ENCODE measurements at places on chromosomes 12 and 14.
A peak's percentile ranks its signal among the peaks of the same experiment; 100 is the strongest.

GRCh38 chr12:69071091-69071370, 138.1 kb upstream of the CPM start:
- DNase-seq, result no peak

DNA sequence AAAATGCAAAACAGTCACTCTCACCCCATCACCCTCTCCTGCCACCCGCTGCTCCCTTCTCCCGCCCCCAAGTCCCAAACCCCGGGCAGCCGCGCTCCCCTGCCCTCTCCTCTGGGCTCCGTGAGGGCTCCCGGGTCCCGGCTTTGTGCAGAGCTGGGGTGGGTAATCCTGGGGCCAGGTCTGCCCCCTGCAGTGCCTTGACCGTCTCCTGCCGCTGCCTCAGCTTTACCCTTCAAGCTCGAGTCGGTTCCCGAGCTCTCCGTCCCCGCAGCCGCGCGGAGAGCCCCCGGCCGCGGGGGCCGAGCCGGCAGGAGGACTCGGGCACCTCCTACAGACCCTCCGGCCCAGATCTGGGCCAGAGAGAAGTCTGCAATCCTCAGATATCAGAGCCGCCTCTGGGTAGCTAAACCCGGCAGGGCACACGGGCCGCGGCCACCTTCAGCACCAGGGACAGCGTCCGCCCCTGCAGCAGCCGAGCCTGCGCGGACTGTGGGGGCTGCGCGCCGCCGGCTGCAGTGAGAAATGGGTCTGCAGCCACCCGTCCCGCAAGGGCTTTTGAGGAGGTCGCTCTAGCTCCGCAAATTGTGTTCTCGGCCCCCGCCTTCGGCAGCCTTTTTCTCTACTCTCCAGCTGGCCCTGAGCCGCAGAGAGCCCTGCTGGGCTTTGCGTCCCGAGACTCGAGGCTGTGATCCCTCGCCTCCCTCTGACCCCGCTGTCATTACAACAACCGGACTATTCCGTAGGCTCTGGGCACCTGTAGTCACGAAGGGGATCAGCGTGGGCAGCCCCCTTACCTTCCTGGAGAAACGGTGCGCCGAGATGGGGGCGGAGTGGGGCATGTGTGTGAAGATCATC, 1.2 kb downstream of the PRMT8 start:
- peak; percentile 54 for DNase-seq

- DNase-seq, result no peak
These were observed 251.9 kb upstream of the SOX5 start for GRCh38 chr12:24201258-24201970.

DNA sequence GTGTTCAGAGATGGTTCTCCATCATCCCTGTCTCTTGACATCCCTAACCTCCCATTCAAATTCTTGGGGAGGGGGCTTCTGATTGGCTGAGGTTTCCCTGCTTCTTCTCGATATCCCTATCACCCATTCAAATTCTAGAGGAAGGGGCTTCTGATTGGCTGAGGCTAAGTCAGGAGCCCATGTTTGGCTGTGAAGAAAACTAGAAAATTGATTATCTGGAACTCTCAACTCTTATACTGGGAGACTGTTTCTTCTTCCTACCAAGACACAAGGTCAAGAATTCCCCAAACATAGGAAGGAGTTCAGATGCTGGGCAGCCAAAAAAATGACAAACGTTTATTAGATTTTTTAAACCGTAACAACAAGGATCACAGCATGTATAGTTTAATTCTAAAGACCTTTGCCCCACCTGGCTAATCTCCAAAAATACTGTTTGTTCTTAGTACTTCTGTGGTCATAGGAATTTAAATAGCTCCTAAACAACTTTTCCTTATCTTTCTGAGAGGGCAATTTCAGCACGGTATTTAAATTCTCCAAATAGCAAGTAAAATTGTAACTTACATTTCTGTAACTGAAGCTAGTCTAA, 26.4 kb downstream of the SPIC start:
- DNase-seq, result no peak

DNA sequence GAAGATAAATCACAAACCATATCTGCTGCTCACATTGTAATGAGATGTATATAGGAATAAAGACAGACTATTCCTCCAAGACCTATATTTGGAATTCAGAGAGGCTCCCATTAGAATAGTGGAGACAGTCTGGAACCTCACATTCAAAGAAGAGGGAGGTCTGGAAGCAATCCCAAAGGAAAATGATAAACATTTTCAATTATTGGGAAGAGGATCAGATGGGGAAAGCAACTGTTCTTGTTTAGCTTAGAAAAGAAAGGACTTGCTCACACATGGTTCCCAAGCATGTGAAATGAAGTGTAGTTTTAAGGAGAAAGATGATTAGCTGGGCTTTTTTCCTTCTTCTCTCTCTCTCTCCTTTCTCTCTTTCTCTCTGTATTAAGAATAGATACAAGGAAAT, 193.0 kb upstream of the LMNTD1 start:
- no peak for DNase-seq

DNA sequence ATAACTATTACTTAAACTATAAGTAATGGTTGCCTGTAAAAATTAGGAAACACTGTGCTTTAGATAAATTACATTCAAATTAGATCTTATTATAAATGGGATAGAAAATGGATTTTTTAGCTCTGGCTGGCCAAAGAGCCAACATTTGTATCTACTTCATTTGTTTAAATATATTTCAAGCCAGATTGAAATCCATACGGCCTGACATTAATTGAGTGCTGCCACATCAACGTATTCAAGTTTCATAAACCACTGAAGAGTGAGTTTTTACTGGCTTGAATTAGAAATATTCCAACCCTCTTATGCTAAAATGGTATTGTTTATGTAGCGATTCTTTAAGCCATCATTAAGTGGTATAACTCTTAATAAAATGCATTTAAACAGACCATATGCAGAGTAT, 133.3 kb downstream of the VRK1 start:
- no peak for DNase-seq

- no peak for DNase-seq
These were observed 35.2 kb upstream of the TMTC2 start for GRCh38 chr12:82651489-82651888.

- DNase-seq, result peak; percentile 53
These were observed 16.4 kb downstream of the NAV3 start for GRCh38 chr12:77847060-77847541.

- no peak for DNase-seq
These were observed 76.0 kb upstream of the ST8SIA1 start for GRCh38 chr12:22410486-22410885.

DNA sequence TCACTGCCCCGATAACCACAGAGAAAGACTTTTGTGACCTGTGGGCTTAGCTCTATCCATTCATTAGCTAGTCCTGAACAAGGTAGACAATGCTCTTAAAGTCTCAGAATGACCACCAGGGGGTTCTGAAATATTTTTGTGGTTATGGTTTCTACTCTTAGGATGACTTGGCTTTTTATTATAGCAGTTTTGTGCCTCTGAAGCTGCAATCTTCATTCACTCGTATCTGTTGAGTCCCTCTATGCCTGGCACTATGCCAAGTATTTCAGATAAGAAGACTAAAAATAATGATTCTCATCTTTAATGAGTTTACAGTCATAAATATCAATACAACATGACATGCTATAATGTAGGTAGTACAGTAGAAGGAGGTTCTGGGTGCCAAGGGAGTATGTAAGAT, 130.8 kb upstream of the TRHDE start:
- no peak for DNase-seq

DNA sequence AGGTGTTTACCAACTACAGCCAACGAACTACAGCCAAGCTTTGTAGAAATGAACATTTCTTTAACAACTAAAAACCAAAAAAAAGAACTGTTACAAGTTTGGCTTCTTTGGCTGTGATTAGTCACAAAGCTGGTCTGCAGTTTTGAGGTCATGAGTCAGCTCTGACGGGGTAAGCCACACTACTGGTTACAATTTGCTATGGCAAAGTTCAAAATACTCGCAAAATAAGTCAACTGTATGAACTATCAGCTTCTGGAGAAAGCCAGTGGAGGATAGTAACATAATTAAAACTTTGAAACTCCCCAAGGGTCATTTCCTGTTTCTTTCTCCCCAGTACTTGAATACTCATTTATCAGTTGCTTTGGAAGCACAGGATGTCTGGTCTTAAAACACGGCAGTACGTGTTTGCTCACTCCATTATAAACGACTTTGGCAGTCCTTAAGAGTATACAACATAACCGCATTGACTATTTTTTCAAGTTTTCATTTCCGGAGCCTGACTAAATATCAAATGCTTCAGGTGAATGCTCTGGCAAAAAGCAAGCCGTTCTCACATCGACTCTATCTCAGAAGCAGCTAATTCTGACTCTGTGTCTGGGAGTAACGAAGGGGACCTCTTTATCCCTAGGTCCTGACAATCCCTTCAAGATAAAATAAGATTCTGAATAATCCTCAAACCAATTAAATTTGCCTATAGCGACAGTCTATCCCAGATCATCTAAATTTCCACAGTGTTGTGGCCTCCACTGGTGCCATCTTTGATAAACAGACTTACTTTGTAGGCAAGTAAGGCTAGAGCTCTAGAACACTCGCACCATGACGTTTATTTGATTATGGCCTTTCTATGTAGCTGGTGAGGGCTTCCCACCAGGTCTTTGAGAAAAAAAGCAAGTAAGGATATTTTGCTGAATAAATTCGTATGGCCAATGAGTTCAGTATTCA, 10.6 kb downstream of the PHLDA1 start:
- DNase-seq, result no peak

- no peak for DNase-seq
These were observed 329.7 kb downstream of the TMEM121 start for GRCh38 chr14:105855893-105856675.

DNA sequence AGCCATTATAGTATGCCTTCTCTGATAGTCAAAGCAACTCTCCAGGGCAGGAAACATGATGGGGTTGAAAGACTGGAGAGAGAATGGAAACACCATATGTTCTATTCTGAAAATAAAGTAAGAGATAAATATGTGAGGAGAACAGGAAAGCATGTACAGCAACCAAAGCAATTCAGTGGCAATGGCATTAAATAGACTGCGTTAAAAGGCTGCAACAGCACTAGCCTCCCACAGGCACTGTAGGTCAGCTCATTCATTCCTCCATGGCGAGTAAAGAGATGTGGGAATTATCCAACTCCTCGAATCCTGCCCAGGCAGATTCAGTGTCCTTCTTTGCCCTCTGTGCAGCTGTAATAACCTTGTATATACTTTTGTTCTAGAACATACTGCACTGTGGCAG, 43.8 kb downstream of the ANO6 start:
- DNase-seq, result peak; percentile 16

DNA sequence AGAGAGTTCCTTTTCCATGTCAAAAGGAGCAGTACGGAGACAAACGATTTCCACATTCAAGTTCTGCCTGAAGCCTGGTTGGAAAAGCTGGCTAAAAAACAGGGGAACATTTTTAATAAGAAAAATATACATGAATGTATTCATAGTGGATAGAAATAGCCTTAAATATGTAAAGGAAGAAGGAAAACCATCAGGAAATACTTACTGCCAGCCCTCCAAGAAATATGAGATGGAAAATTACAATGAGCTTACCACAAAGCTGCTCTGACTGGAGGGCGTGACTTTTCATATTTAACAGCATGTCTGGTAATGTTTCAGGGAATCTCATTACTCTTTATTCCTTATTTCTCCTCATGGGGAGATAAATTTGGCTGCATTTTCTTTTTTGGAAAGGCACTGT, 75.9 kb upstream of the ZDHHC17 start:
- DNase-seq, result no peak

- DNase-seq, result no peak
These were observed 41.0 kb downstream of the TRAF3 start for GRCh38 chr14:102817942-102818940.

- no peak for DNase-seq
These were observed 11.0 kb downstream of the PXMP2 start for GRCh38 chr12:132698341-132698740.

GRCh38 chr12:70648831-70649230, 11.6 kb upstream of the PTPRB start:
- DNase-seq, result no peak

DNA sequence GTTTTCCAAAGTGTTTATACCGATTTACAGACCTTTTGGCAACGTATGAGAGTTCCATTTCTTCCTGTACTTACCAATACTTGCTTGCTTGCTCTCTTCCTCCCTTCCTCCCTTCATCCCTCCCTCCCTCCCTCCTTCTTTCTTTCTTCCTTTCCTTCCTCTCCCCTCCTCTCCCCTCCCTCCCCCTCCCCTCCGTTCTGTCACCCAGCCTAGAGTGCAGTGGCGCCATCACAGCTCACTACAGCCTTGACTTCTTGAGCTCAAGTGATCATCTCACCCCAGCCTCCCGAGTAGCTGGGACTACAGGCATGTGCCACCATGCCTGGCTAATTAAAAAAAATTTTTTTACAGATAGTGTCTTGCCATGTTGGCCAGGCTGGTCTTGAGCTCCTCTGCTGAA, 40.4 kb downstream of the DIP2B start:
- no peak for DNase-seq

GRCh38 chr12:119340578-119340977, 6.0 kb downstream of the CCDC60 start:
- DNase-seq, result no peak

- no peak for DNase-seq
These were observed 16.3 kb downstream of the BORCS5 start for GRCh38 chr12:12372946-12373722.

GRCh38 chr12:91189516-91189915, 6.9 kb upstream of the DCN start:
- no peak for DNase-seq

- no peak for DNase-seq
These were observed 129.6 kb downstream of the GXYLT1 start for GRCh38 chr12:42015051-42015461.

- DNase-seq, result no peak
These were observed 157.5 kb downstream of the TMTC3 start for GRCh38 chr12:88299567-88300101.

- DNase-seq, result peak; percentile 76
These were observed 280.1 kb downstream of the VRK1 start for GRCh38 chr14:97077253-97077653.

DNA sequence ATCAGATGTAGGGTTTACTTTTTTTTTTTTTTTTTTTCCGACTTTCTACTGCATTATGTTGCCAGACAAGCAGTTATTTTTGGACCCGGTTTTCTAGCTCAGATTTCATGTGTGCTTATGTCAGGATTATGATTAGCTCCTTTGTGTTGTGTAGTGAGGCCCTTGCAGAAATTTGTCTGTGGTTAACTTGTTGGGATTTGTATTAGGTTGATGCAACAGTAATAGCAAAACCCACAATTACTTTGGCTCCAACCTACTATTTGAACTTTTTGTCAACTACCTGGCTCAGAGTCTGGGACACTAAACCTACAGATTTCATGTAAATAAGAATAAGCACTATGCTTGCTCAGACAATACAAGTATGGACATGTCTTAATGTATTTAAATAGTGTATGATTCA, 44.1 kb upstream of the KCNJ8 start:
- DNase-seq, result no peak

DNA sequence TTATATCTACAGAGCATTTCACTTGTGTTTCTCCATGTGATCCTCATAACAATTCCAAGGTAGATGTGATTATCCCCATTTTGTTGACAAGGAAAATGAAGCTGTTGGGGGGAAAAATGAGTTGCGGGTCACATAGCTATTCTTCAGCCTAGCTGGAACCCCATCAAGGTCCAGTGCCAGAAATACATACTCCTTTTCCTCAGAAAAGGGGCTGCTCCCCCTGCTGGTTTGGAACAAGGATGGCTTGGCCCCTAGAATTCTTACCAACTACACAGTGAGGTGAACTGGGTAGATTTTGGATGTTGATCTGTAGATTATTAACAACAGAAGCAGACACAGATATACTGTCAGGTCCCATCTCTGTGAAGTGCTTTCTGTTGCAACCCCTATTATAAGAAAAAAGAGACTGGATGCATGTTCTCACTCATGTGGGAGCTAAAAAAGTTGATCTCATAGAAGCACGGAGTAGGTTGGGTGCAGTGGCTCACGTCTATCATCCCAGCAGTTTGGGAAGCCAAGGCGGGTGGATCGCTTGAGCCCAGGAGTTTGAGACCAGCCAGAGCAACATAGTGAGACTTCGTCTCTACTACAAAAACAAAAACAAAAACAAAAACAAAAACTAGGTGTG, 8.9 kb downstream of the IKZF4 start:
- peak; percentile 50 for DNase-seq

All from Ammon's horn (tissue), 1 donor.